ENCODE measurements at places on chromosomes 1 and 21.

DNA sequence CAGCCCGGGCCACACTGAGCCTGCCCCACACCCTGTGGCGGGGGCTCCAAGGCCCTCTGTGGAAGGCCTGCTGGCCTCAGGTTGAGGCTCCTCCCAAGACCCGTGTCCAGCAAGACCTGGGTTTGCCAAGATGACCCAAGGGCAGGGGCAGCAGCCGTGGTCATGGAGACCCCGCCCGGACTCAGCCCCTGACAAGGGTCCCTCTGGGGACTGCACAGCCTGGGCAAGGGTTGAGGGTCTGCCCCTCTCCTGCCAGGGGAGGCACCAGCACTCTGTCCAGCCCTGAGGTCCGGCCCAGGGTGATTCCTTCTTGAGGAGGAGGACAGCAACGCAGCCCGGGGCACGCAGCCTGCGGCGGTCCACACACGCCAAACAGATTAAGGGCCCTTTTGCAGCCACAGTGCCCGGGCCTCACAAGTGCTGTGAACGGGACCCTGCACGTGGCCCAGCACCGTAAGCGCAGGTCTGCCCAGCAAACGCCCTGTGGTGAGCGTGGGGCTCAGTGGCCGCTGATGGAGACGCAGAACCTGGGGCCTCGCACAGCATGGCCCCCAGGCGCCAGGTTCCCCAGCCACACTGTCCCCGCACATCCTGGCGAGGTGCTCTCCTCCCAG is 3.4 kb downstream of the SPATC1L start:
- DNase-seq: no peak

GRCh38 chr1:179754041-179754624 is 11.0 kb downstream of the FAM163A start:
- DNase-seq: no peak

DNA sequence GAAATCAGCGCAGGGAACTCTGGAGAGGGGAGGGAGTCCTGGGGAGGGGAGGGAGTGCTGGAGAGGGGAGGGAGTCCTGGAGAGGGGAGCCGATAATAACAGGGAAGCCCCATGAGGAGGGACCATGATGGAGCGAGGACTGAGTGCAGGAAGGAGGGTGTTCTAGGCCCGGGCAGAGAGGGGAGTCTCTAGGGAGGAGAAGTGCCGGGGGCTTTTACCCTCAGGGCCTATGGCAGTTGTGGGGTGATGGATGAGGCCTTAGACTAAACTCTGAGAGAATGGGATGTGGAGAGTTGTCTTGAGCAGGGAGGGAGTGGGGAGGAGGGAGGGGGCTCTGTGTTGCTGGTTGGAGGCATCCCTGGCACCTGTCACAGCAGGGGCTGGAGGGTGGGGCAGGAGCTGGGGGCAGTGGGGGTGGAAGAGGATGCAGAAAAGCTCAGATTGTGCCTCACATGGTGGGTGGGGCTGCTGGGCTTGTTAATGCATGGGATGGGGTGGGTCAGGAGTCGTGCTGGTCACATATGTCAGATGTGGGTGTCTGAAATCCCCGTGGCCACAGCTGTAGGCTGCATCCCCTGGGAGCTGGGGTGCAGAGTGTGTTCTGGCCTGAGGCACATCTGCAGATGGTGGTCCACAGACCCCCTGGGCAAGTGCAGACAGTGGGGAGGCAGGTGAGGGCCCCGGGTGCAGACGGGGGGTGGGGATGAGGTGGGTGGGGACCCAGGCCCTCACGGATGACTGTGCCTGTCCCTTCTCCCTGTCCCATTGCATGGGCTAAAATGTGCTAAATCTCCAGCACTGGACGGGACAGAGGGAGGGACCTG is 88.4 kb upstream of the COL6A1 start:
- DNase-seq: no peak

- DNase-seq: no peak
These were observed 135.6 kb downstream of the CYYR1 start for GRCh38 chr21:26437326-26438009.

GRCh38 chr1:60281360-60281932 is 207.9 kb upstream of the C1orf87 start:
- peak; percentile 51 for DNase-seq

GRCh38 chr1:219442611-219443061 is 170.3 kb downstream of the ZC3H11B start:
- no peak for DNase-seq

GRCh38 chr1:26767714-26768113 is 20.0 kb upstream of the PIGV start:
- no peak for DNase-seq

- DNase-seq: peak; percentile 71
These were observed 995 bp downstream of the ID3 start for GRCh38 chr1:23558140-23558871.

GRCh38 chr1:21673277-21673780 is 4.2 kb upstream of the RAP1GAP start:
- DNase-seq: no peak

DNA sequence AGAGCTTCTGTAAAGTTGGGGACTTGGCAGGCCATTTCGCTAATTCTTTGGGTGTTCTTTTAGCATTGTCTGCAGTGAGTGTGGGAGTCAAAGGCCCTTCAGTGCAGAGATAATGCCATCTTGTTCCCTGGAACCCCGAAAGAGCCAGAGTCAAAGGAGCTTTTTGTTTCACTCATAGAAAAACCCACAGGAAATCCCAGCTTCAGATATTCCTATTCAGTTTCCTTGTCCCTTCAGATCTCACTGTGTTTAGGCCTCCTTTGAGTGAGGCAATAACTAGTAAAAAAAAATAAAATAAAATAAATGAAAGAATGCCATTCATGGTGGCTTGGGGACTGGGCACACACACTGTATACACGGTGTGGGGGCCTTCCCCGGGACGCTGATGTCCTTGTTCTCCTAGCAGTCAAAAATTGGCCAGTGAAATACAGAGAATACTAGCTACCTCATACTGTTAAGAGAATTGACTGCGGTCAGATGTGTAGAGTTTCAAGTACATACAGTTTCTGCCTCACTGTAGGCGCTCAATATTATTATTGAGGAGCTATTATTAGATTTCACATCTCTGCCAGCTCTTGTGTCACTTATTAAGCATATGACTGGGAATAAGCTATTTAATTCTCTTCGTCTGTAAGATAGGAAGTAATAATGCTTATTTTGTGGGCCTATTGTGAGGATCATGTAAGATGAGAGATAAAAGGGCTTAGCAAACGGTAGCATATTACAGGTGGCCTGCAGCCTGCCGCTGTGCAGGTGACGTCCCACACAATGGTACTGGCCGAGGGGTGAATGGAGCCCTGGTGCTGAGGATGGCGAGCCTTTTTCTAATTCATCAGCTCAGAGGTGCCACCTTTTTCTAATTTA is 16.7 kb downstream of the DISC1 start:
- no peak for DNase-seq

DNA sequence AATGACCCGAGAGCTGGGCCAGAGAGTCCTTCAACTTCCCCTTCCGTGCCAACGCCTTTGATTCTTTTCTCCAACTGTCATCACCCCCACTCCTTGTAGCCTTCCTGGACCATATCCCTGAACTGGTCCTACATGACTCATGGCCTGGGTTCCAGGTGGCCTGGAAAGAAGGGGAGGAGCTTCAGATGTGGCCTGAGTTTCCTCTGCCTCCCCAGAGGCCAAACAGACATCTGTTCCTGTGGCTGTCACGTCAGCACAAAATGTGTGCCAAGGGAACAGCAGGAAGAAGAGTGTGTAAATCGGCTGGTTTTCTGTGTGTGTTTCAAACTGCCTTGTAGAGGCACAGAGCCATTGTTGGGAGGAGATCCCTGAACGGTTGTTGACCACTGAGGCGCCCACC is 24.9 kb upstream of the KIRREL1 start:
- no peak for DNase-seq

DNA sequence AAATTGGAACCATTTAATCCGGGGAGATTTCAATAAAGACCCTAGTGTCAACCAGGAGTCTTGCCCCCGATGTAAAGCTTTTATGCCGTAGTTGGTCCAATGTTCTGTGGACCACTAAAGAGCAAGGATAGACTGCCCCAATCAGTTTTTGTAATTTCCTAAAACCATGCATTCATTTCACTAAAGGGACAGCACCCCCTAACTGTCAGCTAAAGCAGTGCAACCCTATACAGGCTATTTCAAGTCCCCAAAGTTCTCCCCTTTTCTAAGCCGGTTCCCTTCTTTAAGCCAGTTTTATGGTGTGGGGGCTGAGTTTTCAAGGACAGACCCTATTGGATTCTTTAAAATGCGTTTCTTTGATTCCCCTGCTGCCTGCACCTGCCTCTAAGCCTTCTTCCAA is 12.7 kb upstream of the PDPN start:
- no peak for DNase-seq

DNA sequence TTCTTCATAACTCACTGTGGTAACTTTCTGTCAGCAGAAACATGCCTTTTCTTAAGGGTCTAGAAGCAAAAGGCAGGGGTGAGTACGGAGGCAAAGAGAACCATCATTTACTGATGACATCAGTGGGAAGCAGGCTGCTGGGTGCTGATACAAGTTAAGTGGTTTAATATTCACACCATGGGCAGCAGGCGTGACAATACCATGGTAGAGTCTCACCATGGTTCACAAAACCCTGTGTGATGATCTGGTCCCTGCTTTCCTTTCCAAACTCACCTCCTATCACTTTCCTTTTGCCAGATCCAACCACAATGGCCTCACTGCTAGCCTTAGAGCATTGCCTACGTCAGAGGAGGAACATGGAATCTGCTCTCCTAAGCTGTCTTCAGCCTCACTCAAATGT is 8.7 kb downstream of the MAB21L3 start:
- no peak for DNase-seq

DNA sequence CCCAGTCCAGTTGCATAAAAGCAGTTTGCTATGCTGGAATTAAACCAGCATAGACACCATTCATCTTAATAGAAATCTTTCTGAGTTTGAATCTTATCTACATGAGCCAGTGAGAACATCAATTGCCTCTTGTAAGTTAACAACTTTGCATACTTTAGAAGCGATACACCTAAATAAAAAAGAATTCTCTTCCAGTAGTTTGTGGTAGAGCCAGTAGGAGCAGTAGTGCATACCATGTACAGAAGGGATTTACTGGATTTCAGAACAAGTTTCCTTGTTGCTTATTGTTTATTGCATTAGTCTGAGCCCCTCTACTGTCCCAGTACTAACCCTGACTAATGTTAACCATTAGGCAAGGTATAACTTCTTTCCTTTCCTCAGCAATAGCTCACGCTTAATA is 313.1 kb downstream of the TGFB2 start:
- no peak for DNase-seq

DNA sequence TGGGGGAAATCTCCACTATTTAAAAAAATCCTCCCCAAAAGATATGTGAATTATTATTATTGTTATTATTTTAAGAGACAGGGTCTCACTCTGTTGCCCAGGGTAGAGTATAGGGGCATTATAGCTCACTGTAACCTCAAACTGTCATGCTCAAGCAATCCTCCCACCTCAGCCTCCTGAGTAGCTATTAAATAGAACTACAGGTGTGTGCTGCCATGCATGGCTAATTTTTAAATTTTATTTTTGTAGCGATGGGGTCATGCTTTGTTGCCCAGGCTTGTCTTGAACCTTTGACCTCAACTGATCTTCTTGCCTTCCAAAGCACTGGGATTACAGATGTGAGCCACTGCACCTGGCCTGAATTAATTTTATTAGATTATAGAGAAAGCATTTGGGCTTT is 116.8 kb downstream of the RABGAP1L start:
- no peak for DNase-seq

DNA sequence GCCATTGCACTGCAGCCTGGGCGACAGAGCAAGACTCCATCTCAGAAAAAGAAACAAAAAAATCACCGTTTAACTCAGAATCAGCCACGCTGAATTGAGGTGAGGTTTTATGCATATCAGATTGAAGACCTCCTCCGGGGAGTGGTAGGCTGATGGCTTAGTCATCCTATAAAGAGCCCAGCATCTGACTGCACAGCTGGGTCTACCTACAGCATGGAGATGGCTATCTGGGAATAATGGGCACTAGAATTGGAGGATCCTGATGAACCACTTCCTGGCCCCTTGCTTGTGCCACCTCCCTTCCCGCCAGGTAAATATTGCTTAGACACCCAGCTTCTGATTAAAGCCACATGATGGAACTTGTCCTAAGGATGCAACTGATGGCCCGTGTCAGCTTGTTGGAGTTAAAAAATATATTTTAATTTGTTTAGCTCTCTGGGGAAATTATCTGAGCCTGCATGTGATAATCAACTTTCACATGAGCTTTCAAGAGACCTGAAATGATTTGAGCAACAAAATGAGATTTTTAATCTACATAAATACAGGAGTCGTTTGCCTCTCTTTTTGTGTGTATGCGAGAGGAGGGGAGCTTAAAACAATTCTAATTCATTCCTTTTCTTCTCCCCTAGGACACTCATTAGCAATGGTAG is 157.2 kb downstream of the KIF26B start:
- DNase-seq: no peak

- DNase-seq: no peak
These were observed 987 bp upstream of the CDCP2 start for GRCh38 chr1:54153535-54154439.

- DNase-seq: no peak
These were observed 30.1 kb downstream of the SLC66A1 start for GRCh38 chr1:19342062-19342750.

GRCh38 chr1:226782845-226783601 is 43.9 kb upstream of the ITPKB start:
- no peak for DNase-seq

DNA sequence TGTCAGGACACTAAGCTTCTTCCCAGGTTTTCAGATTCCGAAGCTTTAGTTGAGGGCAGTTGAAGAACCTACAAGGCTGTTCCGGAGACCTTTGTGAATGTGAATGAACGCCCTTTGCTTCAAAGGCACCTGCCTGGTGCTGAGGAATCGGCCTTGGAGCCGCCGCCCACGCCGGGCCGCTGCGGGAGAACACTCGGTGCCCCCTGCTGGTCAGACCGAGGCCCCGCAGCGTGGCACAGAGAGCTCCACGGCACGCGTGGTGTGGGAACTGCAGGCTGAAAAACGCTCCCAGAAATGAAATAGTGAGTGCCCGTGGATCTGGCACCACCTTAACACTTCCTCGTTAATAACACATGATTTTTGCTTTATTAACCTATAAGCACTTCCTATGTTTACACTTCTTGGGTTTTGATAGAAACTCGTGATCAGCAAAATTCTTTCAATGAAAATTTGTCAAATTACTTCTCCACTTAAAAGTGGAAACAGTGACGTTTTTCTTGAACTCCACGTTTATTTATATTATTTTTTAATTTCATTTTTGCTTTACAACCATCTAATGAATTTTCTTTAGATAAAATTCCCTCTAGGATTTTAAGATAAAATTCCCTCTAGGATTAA is 460.6 kb downstream of the DSCAM start:
- peak; percentile 37 for DNase-seq

GRCh38 chr21:20511216-20511880 is 486.9 kb upstream of the NCAM2 start:
- DNase-seq: no peak

Measured in right kidney (tissue), 9 donors.